ENCODE measurements at places on chromosomes 4 and X. TPM values are rescaled to one million over a fixed set of nuclear protein-coding genes. Genes with fewer than 3 reads are reported as not detected.

- DNase-seq = no peak
Observed at GRCh38 chrX:128897621-128898020, 625.7 kb downstream of the SMARCA1 start.

- DNase-seq = no peak
Observed at GRCh38 chr4:43758836-43759235, 689.8 kb downstream of the KCTD8 start.

- DNase-seq = no peak
Observed at GRCh38 chr4:73614311-73614867, 5.8 kb downstream of the RASSF6 start.

- no peak for DNase-seq
Observed at GRCh38 chr4:176782794-176783193, 9.9 kb downstream of the VEGFC start.

GRCh38 chrX:29902004-29902403, 313.4 kb upstream of the MAGEB2 start:
- DNase-seq = no peak

The CXCL1 gene
- not detected for total RNA-seq

The MCF2 gene
- total RNA-seq = not detected
